ENCODE measurements at places on chromosomes 5 and 9.

DNA sequence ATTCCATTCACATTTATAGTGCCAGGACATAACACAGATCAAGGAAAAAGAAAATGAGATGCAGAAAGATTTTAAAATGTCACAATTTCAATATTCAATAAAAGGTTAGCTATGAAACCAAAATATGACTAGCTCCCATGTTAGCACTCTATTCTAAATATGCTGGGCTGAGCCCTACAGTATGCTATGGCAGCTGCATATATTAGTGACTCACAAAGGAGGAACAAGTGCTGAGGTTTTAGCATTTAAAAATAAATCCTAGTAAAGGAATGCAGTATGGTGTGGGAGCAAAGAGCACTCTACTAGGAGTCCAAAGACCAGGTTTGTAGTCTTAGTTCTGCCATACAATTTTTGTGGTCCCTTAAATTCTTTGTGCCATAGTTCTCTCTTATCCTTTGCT, 118.4 kb downstream of the OXCT1 start:
- DNase-seq, result no peak

GRCh38 chr5:117255211-117256027, 680.8 kb upstream of the SEMA6A start:
- no peak for DNase-seq

GRCh38 chr9:96217294-96217707, 84.7 kb downstream of the HSD17B3 start:
- peak; percentile 9 for DNase-seq

- no peak for DNase-seq
Measured at GRCh38 chr5:142746532-142747433, 23.4 kb upstream of the ARHGAP26 start.

- peak; percentile 66 for DNase-seq
Measured at GRCh38 chr9:132114102-132114707, 34.5 kb upstream of the MED27 start.

DNA sequence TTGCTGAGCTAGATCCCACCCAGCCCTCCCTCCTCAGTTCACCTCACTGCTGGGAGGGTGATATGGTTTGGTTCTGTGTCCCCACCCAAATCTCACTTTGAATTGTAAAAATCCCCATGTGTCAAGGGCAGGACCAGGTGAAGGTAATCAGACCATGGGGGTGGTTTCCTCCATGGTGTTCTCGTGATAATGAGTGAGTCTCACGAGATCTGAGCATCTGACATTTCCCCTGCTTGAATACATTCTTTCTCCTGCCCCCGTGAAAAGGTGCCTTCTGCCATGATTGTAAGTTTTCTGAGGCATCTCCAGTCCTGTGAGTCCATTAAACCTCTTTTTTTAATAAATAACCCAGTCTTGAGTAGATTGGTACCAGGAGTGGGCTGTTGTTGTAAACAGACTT, 469.9 kb upstream of the DAP start:
- no peak for DNase-seq

- peak; percentile 52 for DNase-seq
Measured at GRCh38 chr5:167049043-167049663, 1242.3 kb upstream of the WWC1 start.

- DNase-seq, result no peak
Measured at GRCh38 chr5:14164164-14165163, 21.3 kb downstream of the TRIO start.

- DNase-seq, result no peak
Measured at GRCh38 chr5:38601863-38602298, 45.4 kb upstream of the LIFR start.

DNA sequence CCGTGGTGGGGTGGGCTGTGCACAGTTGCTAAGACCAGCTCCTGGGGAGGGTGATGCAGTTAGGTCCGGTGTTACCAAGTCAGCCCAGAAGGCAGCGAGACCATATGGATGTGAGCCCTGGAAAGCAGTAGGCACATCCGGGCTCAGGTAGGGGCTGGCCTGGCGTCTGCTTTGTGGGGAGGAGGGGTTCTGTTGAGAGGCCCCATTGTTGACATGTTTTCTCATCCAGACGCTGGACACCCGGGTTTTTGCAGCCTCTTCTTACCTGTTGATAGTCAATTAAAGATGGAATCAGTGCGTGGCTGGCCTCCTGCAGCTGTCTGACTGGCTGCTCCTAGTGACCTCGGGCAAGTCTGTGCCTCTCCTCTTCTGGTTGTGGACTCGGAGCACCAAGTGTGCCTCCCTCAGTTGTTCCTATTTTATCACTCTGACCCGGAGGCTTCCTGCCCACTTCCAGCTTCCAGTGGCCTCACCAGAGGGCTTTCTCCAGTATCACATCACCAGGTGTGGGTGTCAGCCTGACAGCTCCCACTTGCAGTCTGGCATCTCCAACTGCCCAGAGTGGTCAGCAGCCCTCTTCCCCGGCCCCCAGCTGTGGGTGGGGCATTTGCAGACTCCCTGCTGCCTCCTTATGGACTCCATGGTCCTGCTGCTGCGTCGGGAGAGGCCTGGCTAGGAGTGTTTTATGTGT, 90.8 kb downstream of the EHMT1 start:
- DNase-seq, result no peak

DNA sequence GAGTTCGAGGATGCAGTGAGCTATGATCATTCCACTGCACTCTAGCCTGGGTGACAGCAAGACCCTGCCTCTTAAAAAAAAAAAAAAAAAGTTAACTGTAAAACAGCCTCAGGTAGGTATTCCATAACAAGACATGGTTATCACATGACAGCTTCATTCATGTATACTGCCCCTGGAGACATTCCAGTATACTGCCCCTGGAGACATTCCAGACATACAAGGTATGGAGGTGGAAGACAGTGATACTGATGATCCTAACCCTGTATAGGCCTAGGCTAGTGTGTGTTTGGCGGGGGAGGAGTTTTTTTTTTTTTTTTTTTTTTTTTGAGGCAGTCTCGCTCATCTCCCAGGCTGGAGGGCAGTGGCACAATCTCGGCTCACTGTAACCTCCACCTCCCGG, 105.5 kb downstream of the RICTOR start:
- no peak for DNase-seq
